ENCODE measurements at places on chromosomes 3 and 15.

DNA sequence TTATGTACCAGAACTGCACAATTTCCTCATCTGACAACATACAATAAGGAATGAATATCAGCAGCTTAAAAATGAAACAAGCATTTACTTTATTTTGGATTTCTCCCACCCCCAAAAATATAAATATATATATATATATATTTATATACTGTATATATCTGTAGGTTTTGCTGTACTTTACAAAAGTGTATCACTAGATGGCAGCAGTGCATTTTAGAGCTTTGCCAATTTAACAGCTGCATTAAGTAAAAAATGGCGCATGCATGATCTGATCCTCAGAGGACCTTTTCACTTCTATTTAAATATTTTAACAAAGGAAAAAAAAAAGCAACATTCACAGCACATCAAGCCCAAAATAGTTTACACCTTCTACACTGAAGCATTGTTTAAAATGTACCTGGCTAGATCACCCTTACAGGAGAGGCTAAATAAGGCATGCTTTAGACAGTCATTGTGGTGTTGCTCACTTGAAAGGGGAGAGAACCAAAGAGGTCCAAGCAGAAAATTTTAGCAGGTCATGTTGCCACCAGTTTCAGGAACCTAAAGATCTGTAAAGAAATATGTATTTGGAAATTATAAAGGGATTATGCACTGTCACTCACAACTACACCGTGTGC, 72.6 kb downstream of the NPTN start:
- peak; percentile 40 for DNase-seq

DNA sequence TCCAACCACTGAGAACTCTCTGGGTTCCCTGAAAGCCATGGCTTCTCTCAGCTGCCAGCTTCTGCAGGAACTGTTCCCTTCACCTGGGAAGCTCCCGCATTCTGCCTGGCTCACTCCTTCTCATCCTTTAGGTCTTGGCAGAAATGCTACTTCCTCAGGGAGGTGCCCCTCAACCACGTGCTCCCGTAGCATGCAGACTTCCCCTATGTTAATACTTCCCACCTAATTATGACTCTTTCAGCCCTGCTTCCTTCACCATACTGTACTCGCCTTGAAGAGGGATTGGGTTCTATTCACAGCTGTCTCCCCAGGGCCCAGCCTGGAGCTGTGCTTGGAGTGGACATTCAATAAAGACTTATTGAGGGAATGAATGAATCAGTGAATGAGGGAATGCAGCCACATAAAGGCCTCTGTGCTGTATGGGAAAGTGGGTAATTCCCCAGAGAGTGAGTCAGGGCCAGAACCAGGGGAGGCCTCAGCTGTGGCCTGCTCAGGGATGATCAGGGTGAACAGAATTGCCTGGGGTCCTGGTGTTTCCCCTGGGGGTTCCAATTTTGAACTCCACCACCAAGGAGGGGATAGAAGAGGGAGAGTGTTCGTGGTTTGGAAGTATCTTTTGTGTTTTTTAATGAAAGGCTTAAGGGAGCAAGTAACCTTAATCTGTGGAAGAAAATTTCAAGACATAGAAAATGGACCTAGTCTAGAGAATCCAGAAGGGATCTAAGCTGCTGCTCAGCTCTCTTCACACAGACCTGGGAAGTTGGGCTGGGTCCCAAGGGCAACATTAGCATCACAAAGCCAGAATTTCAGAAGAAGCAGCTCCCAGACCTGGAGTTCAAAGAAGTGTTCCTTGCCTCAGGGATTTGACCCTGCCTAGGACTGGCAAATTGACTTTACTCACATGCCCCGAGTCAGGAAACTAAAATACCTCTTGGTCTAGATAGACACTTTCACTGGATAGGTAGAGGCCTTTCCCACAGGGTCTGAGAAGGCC, 14.6 kb upstream of the FAM107A start:
- DNase-seq, result no peak

DNA sequence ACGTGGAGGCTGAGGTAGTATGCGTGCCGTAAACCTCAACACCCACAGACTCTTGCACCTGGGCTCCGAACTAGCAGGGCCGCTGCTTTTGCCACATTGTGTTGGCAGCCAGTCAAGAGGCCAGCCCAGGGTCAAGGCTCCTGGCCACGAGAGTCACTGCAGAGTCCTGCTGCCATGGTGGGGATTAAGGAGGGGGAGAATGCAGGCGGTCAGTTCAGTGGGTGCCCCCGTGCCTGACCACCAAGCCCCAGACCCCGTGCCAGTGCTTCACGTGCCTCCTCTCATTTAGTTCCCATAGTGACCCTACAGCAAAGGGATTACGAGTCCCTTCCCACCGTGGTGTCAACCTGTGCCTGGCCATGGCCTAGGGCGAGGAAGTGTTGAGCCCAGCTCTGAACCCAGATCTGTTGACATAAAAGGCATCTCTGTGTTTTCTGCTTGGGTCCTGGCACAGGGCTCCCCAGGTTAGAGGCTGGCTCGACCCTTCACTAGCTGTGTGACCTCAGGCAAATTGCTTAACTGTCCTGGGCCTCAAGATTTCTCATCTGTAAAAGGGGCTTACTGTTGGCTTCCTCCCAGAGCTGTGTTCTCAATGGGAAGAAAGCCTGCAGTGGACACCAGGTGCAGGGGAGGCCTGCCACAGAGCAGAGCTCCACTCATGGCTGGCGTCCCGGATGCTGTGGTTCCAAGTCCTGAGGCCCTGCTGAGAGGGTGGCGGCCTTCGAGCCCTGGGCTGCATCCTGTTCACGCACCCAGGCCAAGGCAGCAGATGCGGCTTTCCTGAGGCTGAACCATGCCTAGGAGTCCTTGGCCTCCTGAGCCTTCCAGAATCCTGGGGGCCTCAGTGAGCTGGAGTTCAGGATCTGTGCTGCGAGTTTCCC, 32.8 kb downstream of the FBLN2 start:
- peak; percentile 51 for DNase-seq

- peak; percentile 86 for DNase-seq
These were observed 26.3 kb upstream of the EDEM1 start for GRCh38 chr3:5160940-5161858.

GRCh38 chr3:77524463-77524862, 484.6 kb downstream of the ROBO2 start:
- DNase-seq, result no peak

DNA sequence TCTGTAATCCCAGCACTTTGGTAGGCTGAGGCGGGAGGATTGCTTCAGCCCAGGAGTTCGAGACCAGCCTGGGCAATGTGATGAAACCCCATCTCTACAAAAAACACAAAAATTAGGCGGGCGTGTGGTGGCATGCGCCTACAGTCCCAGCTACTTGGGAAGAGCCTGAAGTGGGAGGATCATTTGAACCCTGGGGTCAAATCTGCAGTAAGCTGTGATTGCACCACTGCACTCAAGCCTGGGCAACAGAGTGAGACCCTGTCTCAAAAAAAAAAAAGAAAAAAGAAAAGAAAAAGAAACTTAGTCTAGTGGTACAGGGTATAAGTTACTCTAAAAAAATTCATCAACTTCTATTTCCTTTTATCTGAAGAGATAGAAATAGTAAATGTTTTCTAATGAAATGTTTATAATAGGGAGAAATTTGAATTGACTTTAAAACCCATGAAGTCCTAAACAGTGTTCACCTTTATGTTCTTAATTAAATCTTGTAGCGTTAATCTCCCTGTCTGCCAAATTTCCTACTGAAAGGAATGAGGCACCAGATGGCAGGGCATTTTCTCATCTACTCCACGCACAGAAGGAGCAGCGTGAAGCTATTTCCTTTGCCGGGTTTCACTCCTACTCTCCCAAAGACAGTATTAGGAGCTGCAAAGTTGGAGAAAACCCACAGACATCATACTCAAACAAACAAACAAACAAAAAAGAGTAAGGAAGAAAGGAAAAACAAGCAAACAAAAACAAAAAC, 1.9 kb downstream of the PCLAF start:
- DNase-seq, result peak; percentile 9

- no peak for DNase-seq
These were observed 153.9 kb downstream of the PCCB start for GRCh38 chr3:136404056-136404455.

GRCh38 chr3:194851254-194851653, 165.6 kb downstream of the FAM43A start:
- no peak for DNase-seq

DNA sequence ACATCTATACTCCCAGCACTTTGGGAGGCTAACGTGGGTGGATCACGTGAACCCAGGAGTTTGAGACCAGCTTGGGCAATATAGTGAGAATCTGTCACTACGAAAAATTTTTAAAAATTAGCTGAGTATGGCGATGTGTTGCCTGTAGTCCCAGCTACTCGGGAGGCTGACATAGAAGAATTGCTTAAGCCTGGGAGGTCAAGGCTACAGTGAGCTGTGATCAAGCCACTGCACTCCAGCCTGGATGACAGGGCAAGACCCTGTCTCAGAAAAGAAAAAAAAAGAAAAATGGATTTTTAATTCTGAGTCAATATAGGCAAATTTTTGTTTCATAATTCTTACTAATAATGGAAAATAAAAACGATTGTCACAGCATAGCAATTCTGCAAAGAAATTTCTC, 13.3 kb downstream of the C3orf49 start:
- DNase-seq, result no peak

DNA sequence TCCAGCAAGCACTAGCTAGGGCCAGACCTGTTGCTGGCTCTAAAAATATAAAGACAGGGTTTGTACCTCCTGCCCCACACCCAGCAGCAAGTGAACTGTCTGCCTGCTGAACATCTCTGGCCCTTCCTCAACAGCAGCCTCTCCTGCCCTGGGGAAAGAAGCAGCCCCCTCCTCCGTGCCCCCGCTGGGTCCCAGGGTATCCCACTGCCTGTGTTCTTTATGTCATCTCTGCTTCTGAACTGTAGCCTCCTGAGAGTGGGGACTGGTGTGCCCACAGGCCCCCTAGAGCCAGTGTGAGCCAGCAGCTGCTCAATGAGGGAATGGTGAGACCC, 54.5 kb downstream of the ACAD9 start:
- no peak for DNase-seq

- DNase-seq, result no peak
These were observed 45.8 kb downstream of the TM6SF1 start for GRCh38 chr15:83153288-83153687.

GRCh38 chr3:133672461-133672860, 10.7 kb upstream of the TOPBP1 start:
- DNase-seq, result no peak

- DNase-seq, result peak; percentile 57
These were observed 305.6 kb upstream of the STT3B start for GRCh38 chr3:31227131-31227562.

DNA sequence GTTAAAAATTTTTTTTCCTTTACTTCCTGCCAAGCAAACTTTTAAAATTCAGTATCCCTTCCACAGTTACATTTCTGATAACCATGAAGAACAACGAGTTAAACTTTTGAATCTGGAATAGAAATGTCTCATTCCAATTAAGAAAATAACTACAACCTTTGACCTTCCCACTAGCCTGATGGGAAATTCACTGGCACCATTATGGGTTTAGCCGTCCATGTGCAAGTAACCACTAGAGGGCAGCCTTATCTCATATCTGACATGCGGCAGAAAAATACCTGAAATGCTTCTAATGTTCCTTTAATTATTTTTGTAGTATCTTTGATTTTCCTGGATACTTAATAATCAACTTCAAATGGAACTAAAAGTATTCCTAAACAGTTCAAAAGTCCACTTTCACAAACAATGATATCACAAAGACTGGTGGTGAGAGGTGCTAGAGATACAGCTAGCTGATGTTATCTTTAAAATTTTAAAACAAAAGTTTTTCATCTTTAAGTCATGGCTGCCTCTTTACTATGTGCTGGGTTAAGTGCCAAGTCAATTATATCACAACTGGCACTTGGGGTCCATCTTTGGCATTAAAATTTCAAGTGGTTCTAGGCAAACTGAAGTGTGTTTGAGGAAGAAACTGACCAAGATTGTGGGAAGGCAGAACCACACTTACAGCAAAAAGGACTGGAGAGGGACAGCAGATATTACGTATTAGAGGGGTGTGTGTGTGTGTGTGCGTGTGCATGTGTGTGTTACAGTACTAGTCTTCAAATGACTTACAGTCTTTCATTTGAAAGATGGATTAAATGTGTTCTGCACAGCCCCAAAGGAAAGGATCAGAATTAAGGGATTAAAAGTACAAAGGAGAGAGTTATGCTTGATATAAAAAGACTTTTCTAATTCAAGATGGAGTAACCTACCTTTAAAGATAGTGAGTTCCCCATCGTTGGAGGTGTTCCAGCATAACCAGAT, 107.1 kb upstream of the ICE2 start:
- peak; percentile 64 for DNase-seq

DNA sequence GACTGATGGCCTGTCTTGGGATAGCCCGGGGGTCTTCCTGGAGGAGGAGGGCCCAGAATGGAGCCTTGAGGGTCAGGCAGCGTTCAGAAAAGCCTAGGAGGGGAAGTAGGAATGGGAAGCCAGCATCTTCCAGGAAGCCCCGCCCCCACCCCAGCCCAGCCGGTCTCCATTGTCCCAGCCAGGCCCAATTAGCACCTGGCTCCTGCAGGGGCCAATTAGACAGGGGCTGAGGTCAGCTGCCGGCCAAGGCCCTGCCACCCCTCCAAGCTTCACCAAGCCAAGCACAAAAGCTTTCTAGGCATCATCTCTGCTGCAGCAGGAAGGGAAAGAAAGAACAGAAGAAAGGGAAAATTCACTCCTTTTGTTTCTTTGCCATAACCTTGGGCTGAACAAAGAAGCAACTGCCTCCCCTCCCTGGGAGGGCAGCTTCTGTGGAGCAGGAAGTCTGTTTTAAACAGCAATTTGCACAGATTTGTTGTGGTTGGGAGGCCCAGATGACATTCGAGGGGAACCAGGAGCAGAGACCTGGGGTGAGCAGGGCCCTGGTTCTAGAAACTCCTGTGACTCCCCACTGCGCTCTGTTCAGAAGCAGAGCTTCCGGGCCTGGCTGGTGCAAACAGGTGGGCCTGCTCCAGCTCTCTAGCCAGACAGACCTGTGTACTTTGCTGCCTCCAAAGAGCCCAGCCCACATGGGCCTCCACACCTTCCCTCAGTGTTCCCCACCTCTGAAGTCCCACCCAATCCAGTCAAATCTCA, 47.7 kb downstream of the CYP11A1 start:
- DNase-seq, result no peak

DNA sequence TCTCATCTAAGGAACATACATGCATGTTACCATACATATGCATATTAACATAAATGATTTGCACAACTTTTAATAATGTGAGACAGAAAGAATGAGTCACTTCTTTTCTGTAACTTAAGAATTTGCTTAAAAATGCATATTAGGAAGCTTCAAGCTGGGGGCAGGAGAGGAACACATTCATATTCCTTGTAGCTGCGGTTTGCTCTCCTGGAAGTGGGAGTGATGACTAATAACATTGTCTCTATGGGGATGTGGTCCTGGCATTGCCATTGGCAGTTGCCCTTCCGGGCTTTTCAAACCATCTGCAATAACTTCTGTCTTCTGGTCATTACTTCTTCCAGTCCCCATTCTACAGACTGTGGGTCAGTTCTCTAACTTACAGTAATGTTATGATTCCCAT, 15.6 kb downstream of the CHST2 start:
- DNase-seq, result peak; percentile 97

Measured in M059J (cell line).